Activated CD4-positive, alpha-beta T cell treated with anti-CD3 and anti-CD28 coated beads for 36 hours (primary cell): ENCODE measurements at places on chromosomes 6 and 20. TPM values are rescaled to one million over a fixed set of nuclear protein-coding genes. Genes with fewer than 3 reads are reported as not detected.

DNA sequence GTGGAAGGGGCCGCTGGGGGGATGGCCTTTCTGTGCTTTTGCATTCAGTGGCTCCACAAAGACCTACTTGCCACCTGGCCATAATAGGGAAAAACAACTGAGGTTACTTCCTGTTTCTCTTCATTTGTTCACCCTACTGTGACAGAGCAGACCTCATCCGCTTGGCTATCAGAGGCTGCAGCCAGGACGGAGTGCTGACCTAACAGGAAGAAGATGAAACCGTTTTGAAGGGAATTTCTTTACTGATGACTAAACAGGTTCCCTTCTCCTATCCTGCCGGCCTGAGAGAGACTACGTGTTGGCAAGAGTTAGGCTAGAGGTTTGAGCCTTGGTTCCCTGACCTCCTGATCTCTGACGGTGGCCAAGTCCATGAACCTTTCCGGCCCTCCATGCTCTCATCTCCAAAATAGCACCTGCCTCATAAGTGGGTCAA is 21.3 kb downstream of the PRR18 start:
- no peaks in the 10 kb centered on the region for H3K4me1 ChIP-seq
- no peak overlapping the region for H3K27ac ChIP-seq
- DNase-seq: no peak
- no peak overlapping the region for H3K4me3 ChIP-seq

DNA sequence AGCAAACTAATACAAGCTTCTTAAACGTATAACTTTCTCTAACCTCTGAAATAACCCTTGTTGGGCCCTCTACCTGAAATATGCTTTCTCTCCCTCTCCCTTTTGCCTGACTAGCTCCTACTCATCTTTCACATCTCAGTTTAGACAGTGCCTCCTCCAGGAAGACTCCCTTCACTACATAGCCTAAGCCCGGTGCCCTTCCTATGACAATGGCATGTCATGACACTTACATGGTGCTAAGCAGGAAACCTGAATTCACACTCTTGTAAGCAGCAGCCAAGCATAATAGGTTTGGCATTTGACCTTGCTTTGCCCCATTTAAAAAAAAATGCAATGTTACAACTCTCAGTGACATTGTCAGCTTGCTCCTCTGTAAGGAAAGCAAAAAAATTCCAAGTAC is 33.1 kb upstream of the FBXL4 start:
- H3K4me3 ChIP-seq: no peak overlapping the region
- no peak for DNase-seq
- no peaks in the 10 kb centered on the region for H3K4me1 ChIP-seq
- H3K36me3 ChIP-seq: no peaks in the 10 kb centered on the region

DNA sequence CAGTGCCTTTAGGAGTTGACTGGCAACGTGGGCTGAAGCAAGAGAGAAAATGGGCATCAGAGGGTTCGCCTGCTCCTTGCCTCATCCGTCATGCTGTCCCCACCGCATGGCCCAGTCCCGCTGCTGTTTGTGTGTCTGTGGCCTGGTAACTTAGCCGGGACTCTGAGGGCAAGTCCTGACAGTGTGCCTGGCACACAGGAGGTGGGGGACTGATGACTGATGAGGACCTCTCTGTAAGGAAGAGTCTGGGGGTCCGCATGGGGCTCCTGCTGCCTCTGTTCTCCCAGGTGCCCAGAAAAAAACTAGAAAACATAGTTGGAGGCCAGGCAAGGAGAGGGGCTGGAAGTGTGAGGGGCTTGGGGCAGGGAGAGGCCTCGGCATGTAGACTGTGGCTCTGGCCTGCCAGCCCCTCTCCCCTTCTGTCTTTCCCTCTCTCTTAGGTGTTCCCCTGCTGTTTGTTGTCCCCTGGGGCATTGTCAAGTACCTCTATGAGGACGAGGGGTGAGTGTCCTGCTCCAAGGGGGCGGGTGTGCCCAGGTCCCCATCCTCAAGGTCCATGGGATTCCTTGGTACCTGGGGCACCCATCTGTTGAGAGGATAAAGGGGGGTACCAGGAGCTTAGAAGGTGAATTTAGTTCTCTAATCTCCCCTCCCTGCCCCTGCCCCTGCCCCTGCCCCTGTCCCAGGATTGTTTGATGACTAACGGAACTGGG is 29.5 kb downstream of the GLP1R start:
- H3K4me3 ChIP-seq: no peak overlapping the region
- no peaks in the 10 kb centered on the region for H3K27me3 ChIP-seq
- no peaks in the 10 kb centered on the region for H3K36me3 ChIP-seq
- no peak for DNase-seq
- H3K27ac ChIP-seq: no peak overlapping the region

DNA sequence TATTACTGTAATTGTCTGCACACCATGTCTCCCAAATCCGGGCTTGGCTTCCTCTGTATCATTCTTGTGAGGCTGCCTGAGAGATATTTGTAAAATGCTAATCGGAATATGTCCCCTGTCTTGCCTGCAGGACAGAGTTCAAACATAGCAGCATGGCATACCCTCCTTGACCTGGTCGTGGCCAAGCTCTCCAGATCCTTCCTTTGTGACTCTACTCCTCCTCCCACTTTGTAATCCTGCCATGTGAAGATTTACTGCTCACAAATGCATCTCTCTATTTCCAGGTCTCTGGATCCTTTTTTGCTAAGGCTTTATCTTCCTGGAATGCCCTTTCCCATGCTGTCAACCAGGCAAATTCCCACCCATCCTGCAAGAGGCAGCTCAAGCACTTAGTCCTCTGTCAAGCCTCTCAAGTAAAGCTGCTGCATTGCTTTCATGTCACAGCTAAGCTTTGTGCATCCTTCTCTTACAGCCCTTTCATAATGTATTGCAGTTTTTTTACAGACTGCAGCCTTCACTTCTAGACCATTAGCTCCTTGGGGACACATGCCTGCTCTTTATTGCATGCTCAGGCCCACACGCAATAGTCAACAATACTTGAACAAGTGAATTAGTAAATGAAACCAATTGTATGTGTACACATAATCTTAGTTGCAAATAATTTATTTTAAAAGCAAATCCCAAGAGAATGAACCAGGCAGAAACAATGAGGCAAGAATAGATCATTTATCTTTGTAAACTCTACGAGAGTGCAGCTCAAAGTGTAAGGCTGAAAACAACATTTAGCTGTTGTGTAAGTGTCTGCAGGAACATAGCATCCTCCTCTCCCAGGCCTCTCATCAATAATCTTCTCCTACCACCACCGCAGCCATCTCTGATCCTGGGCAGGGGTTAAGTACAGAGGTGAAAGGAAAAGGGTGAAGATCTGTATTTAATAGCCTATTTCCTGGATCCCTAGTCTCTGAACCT is 45.8 kb downstream of the HIVEP2 start:
- H3K4me3 ChIP-seq: no peak overlapping the region
- H3K36me3 ChIP-seq: peaks cover 28% of the 10 kb centered on the region
- no peak overlapping the region for H3K27ac ChIP-seq
- no peaks in the 10 kb centered on the region for H3K27me3 ChIP-seq

- no peaks in the 10 kb centered on the region for H3K27me3 ChIP-seq
- no peak overlapping the region for H3K27ac ChIP-seq
- DNase-seq: no peak
- H3K4me1 ChIP-seq: peaks cover under 1% of the 10 kb centered on the region
- no peak overlapping the region for H3K4me3 ChIP-seq
These were observed 84.3 kb upstream of the RALY start for GRCh38 chr20:33909331-33909921.

The BCKDHB gene
- 13.1 TPM for total RNA-seq

The ADGRF1 gene
- total RNA-seq: not detected

The GFRAL gene
- total RNA-seq: not detected

The BRD2 gene
- 338 TPM for total RNA-seq

The HFE gene
- 1.1 TPM for total RNA-seq

The CRIP3 gene
- 1.8 TPM for total RNA-seq
